ENCODE measurements at places on chromosomes 5 and 9.

GRCh38 chr5:96348536-96348935 is 84.5 kb downstream of the PCSK1 start:
- DNase-seq, result no peak

DNA sequence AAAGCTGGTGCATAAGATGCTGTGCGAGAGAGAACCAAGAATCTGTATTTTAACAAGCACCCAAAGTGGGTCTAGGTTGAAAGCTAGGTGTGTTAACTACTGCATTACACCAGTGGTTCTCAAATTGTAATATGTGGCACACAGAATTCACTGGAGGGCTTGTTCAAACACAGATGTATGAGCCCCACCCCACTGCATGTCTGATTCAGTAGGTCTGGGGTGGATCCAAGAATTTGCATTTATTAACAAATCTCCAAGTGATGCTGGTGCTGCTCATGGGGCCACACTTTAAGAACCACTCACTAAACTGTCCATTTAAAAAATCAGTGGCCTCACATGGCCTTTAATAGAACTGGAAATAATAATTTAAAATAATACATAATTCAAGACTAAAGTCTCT is 40.4 kb downstream of the LPAR1 start:
- no peak for DNase-seq

DNA sequence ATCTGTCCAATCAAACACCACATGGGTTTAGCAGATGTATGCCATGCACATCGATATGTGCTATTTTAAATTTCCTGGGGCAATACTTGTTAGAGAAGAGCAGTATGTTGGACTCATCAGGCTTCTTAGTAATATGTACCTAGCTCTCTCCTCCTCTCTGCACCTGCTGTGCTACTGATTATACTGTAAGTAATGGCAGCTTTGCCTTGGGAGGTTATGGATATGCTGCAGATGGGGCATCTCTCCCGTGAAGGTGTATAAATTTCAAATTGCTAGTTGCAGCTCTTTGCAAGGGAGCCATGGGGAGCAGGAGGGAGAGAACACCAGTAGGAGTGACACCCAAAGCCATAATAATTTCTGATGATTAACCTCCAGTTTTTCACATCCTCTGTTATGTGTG is 101.5 kb downstream of the SPATA31D1 start:
- no peak for DNase-seq

GRCh38 chr9:91516081-91516480 is 92.4 kb upstream of the NFIL3 start:
- DNase-seq, result no peak

DNA sequence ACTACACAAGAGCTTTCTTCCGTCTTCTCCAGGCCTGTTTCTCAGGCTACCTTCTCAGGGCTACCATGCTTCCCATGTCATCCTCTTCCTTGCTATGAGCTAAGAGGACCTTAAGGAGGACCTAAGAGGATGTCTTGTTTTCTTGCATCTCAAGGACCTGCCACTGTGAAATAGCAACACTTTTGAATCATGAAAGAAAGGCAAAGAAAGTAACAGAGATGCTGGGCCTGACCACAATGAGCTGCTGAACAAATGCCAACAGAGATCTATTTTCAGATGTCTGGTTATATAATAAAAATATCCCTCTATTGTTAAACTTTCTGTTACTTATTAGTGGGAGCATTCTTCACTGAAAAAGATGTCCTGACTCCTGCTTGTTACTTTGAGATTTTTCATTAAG is 36.7 kb upstream of the ANXA1 start:
- DNase-seq, result no peak

- no peak for DNase-seq
Observed at GRCh38 chr5:113608113-113608596, 94.7 kb downstream of the YTHDC2 start.

DNA sequence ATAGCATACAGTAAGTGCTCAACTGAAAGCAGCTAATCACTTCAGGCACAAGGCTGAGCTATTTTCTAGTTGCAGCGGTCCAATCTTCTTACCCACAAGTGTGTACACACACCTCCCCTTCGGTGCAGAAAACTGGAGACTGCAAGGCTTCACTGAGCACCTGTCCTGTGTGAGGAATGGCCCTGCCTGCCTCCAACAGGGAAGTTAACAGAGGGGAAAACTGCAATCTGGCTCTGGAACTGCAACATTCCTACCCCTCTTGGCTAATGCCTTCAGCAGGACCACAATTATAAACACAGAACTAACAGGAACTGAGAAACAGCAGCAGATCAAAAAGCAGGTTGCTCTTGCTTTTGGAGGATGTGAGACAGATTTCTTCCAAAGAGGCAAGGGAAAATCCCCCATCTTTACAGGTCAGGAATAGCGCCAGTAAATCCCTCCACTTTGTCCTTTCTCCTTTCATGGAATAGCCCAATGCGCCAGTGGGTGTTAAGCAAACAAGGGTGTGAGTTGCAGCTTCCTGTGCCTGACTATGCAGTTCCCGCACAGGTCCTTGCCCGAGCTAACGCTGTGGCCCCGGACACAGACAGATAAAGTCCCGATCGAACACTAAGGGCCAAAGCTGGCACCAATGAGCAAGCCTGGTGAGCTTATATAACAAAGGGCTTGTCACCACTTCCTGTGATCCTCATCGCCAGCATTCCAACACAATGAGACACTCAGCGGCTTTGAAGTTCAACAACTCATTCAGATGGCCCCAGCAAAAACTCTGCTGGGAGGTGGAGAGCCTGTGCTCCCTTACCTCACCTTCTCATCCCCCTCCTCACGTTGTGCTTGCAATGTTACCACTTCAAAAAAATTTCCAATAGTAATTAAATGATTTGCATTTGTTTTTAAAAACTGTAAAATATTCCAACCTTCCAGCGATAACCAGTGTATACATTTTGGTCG is 21.5 kb downstream of the SHB start:
- DNase-seq, result no peak

DNA sequence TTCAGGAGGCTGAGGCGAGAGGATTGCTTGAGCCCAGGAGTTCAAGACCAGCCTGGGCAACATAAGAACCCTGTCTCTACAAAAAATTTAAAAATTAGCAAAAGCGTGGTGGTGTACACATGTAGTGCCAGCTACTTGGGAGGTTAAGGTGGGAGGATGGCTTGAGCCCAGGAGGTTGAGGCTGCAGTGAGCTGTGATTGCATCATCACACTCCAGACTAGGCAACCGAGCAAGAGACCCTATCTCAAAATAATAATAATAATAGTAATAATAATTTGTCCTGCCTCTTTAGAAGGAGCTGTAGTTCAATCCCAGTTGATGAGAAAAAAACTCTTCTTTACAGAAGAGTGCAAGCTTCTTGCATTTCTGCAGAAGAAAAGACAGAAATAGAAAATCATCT is 10.0 kb upstream of the CD74 start:
- no peak for DNase-seq

DNA sequence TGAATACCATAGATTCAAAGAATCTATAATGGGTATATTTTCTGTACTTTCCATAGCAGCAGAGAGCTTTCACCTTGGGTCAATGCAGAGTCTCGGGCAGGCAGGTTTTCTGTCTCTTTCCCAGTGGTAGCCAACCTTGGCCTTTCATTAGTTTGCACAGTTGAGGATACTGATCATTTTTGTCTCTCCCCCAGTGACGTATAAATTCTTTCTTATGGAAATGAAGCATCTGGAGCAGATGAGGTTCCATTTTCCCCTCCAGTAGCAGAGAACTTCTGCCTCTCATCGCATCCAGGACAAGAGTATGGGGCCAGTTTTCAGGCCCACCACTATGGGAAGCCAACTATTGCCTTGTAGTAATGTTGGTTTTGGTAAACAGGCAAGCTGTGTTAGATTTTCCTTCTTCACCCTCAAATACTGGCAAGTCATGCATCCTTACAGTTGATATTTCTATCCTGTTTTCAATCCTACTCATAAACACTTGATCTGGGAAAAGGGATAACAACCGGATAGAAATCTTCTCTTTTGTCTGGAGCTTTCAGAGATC is 845.2 kb upstream of the CDH18 start:
- DNase-seq, result no peak

DNA sequence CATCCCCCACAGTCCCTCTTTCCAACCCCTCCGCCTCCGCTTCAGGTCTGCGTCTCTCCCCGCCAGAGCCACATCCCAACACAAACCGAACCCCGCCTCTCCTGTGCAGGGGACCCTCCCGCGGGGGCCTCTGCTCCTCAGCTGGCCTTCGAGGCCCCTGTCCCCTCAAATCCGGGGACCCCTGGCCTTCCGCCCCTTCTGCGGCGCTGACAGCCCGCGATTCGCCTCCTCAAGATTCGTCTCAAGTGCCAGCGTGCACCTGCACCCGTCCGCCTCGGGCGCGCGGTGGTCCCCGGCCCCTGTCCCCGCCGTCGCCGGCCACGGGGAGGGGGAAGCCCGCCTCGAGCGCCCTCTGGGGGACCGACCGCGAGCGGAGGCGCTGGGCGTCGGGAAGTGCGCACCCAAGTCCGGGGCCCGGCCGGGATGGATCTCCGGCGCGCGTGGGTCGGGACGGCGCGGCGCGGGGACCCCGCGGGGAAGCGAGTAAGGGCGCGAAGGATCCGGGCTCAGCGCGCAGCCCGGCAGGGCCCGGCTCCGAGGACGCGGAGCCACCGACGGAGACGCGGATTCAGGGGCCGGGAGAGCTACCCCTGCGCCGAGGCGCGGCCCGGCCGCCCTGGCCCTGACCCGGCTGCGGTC is 623 bp downstream of the FLT4 start:
- DNase-seq, result no peak

- DNase-seq, result no peak
Observed at GRCh38 chr9:75083188-75083970, 4.6 kb downstream of the NMRK1 start.

DNA sequence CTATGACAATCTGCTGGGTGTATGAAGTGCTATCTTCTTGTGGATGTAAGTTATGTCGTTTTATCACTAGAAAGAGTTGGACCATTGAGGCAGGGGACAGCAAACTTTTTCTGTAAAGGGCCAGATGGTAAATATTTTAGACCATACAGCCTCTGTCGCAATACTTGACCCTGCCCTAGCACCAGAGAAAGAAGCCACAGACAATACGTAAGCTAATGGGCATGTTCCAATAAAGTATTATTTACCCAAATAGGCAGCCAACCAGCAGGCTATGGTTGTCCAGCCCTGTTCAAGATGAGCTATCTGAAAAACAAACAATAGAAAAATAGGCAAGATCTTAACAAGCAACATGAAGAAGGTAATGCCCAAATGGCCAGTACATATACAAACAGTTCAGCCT is 36.4 kb downstream of the MTX3 start:
- DNase-seq, result no peak

DNA sequence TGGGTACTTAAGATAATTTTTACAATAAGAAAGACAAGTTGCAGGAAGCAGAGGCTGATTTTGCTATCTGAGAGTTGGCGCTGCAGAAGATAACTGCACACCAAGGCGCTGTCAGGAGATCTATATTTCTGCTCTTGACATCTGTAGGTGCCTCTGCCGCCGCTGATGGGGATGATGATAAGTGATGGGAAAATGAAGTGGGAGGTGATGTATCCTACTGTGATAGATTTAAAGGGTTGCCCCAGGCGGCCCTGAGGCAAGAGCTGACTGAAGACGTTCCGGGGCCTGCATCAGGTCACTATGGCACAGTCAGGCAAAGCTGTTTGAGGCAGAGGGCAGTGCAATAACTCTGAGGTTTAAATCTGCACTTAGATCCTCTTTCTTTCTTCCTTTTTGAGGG is 78.1 kb downstream of the SNCAIP start:
- DNase-seq, result no peak

- no peak for DNase-seq
Observed at GRCh38 chr9:92245005-92245797, 48.3 kb downstream of the IARS1 start.

GRCh38 chr5:66966439-66966838 is 230.2 kb downstream of the CD180 start:
- no peak for DNase-seq

DNA sequence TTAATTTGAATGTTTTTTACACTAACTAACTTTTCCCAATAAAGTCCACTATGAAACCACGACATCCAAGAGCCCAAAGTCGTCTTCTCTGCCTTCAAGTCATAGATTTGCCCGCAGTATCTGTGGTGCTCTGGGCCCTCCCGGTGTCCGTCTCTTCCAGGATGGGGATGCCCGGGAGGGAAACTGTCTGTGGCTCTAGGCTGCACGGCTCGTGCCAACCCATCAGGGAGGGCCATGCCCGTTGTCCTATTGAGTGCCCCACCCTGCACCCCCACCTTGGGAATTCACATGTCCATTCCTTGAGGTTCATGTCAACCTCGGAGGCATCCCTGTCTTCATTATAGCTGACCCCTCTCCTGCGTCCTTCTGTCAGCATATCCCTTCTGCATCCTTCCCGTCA is 59.8 kb upstream of the LRRTM2 start:
- DNase-seq, result no peak

DNA sequence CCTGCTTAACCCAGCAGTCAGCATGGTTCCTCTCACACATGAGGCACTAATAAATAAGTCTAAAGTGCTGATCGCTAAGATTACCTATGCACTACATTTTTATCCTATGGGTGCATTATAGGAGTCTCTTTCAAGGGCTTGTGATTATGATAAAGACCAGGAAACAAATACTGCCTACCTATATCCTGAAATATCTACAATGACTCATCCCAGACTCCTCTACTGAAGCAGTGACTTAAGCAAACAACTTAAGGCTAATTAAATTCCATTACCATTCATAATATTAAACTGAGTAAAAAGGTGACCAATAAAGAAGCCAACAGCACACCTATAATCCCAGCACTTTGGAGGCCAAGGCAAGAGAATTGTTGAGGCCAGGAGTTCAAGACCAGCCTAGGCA is 338.4 kb downstream of the DNAH5 start:
- DNase-seq, result no peak

- no peak for DNase-seq
Observed at GRCh38 chr9:28121366-28121765, 548.1 kb upstream of the C9orf72 start.

GRCh38 chr5:128674837-128675446 is 136.9 kb upstream of the FBN2 start:
- DNase-seq, result no peak

GRCh38 chr5:157217289-157218024 is 36.8 kb downstream of the ITK start:
- DNase-seq, result no peak

DNA sequence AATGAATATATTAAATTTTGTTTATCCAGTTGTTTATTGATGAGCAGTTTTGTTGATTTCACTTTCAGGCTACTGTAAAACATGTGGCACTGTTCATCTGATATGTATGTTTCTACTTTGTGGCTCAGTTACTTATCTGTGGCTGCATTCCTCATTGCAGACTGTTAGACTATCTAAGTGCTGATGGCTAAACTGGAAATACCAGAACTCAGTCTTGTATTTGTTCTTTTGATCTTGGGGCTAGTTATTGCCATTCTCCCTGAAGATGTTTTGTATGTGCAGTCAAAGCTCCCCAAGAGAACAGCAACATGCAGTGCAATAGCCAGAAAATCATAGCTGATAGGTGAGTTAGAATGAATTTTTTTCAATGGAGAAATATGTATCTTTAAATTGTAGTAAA is 162.2 kb downstream of the GADD45G start:
- DNase-seq, result no peak

DNA sequence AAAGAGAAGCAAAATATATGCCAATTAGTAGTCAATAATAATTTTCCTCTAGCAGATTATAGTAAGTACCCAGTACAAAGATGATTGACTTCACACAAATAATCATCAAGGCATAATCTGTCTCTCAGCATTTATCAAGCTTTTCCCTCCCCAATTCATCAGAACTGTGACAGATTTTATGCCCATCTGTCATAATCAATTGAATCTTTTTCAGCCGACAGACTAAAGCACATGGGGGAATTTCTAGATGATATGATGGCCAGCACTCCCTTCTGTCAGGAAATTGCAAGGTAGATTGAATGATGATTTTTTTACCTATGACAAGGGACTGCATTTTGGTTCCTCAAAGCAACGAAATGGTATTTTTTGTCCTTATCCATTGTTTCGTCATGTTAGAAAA is 227.1 kb upstream of the CYLC2 start:
- DNase-seq, result no peak

- DNase-seq, result no peak
Observed at GRCh38 chr5:176732736-176733405, 77.5 kb upstream of the UNC5A start.

Measured in NCI-H774 (cell line).